Caco-2 (cell line): ENCODE measurements at places on chromosomes 1 and 21. TPM values are rescaled to one million over a fixed set of nuclear protein-coding genes. Genes with fewer than 3 reads are reported as not detected.

S100A16 gene
- 220 and 243 TPM in 2 replicates for total RNA-seq

- DNase-seq: no peak
Observed at GRCh38 chr21:15422783-15423182, 307.0 kb upstream of the USP25 start.

DNA sequence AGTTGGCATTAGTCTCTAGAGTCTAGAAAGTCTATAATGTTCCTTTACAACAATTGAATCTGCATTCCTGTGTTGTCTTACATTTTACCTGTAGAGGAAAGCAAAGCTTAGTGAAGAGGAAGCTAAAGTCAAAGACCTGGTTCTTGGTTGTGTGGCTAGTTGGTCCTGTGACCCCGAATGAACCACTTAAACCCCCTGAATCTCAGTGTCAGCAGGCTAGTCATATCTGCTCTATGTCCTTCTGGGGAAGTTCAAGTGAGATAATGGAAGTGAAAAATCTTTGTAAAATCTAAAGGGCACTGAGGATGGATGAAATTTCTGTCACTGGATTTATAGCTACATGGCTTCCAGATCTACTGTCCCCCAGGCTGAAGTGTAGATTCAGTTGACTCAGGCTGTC is 24.0 kb upstream of the AIM2 start:
- DNase-seq: no peak

- DNase-seq: no peak
Observed at GRCh38 chr1:180165509-180166435, 11.1 kb downstream of the QSOX1 start.

FAM151A gene
- 21.4 and 22.3 TPM in 2 replicates for total RNA-seq

GRCh38 chr1:228938537-228938901 is 203.2 kb downstream of the RHOU start:
- no peak for DNase-seq

GRCh38 chr1:6365047-6365446 is 28.5 kb downstream of the ACOT7 start:
- DNase-seq: no peak

GRCh38 chr1:10941891-10942541 is 70.4 kb upstream of the TARDBP start:
- no peak for DNase-seq

PARP1 gene
- 127 and 136 TPM in 2 replicates for total RNA-seq
